ENCODE measurements at places on chromosomes 12 and 14.

DNA sequence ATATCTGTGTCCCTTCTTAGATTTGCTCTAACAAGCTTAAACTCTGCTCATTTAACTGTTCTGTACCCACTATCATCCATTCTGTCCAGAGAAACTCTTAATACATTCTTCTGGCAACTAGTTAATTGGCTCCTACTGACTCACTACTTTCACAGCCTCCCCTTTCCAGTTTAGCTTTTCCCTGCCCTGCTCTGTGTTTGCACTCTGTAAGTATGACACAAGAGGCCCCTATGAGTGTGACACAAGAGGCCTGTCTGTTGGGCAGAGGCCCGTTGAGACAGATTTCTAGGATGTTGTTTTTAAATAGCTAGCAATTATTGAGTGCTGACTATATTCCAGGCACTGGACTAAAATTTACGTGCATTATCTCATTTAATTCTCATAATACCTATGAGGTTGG, 246.0 kb upstream of the DAAM1 start:
- DNase-seq, result no peak

DNA sequence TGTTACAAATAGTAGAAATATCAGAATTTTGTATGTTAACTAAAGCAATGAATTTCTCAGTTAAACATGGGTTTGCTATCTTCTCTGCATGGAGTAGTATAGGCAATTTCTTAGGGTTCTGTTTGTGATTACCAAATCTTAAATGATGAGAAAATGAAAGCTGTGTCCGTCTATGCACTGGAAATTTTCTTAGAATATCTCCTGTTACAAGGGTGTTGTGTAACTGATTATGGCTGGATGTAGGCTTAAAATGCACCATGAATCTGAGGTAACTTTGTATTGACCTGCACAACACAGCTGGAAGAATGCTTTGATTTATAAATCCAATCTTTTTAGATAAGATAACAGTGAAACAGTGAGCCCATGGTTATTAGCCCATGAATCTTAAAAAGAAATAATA, 17.8 kb downstream of the TRIP11 start:
- no peak for DNase-seq

DNA sequence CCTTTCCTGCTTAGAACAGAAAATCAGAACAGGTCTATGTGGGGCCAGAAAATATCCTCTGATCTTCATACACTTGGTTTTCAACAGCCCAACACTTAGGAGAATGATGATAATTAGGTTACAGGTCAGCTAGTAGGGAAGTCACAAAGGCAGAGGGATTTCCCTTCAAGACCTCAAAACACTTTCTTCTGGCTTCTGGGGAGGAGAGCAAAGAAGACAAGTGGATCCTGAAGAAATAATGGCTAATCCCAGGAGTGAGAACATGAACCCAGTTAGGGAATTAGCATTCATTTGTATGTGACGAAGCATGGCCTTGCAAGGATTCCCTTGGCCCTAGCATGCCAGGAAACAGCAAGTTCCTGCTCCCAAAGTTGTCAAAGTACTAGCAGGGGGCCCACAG, 223.3 kb downstream of the BCAT1 start:
- no peak for DNase-seq

- DNase-seq, result no peak
Observed at GRCh38 chr12:117240081-117240755, 49.9 kb upstream of the FBXO21 start.

DNA sequence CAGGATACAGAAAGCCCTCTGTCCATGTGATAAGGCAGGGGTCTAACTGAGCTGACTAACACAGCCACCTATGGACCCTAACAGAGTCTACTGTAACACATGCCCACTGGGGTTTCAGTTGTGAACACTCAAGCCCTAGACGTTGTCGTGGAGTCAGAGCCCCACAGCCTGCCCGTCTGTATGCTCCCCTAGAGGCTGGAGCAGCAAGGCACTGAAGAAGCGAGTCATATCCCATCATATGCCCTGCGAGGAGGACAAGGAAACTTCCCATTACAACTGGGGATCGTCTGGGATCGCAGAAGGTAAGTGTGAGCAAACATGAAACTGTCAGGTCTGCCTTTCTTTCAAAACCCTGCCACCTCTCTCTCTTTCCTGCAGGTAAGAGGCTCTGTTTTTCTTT, 138.1 kb downstream of the GPR65 start:
- DNase-seq, result no peak

- DNase-seq, result no peak
Observed at GRCh38 chr12:122851820-122852219, 16.6 kb downstream of the HIP1R start.

DNA sequence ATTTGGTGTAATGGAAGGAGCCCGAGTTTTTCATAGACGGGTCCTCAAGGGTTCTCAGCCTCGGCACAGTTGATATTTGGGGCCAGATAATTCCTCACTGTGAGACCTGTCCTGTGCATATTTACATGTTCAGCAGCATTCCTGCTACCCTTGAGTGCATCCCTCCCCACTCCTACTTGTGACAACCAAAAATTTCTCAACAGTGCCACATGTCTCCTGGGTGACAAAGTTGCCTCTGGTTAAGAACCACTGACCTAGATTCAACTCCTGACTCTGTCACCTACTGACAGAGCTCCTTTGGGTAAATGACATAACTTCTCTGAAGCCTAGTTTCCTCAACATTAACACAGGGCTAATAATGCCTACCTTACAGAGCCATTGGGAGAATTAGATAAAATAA, 60.4 kb downstream of the TTC9 start:
- DNase-seq, result no peak

DNA sequence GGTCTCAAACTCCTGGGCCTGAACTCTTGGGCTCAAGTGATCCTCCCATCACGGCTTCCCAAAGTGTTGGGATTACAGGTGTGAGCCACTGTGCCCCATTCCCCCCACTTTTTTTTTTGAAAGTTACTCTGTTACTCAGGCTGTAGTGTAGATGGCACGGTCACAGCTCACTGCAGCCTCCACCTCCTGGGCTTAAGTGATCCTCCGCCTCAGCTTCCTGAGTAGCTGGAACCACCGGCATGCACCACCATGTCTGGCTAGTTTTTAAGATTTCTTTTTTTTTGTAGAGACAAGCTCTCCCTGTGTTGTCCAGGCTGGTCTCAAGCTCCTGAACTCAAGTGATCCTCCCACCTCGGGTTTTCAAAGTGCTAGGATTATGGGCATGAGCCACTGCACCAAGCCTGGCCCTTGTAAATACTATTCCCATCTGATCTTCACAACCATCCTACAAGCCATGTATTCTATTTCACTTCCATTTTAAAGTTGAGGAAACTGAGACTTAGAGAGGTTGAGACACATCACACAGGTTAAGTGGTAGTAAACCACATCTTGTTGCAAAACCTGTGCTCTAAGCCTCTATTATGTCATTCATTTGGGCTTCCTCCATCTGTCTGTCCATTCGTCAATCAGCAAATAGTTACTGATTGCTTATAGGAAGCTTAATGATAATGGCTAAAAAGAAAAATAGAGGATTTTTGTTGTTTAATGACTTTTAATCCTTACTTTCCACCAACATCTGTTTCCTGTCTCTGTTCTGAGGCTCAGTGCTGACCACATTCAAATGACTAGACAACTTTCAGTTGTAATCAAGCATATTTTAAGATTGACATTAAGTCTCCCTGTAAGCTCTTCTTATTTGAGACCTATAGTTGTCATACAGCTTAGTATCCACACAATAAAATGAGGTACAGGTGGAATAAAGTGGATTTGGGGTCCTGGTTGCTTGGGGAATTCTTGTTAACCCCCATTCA, 9.2 kb downstream of the ASCL4 start:
- no peak for DNase-seq

DNA sequence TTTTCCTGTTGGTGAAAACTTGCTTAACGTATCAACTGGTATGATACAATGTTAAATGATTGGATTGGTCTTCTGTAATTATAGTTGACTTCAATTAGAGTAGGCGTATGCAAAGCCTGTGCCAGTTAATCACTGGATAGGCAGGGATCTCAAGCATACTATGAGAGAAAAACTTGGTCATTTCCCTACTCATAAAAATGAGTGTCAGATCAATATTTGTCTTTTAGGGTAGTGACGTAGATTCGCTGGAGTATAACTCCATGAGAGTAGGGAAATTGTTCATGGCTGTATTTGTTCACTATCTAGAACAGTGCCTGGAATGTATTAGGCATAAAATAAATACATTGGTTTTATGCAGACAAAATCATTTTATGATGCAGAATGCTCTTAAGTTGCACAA, 28.6 kb downstream of the NAA30 start:
- DNase-seq, result no peak

- DNase-seq, result peak; percentile 59
Observed at GRCh38 chr12:42588524-42589464, 752 bp downstream of the PRICKLE1 start.

GRCh38 chr14:95262511-95262891, 57.2 kb downstream of the CLMN start:
- DNase-seq, result no peak

DNA sequence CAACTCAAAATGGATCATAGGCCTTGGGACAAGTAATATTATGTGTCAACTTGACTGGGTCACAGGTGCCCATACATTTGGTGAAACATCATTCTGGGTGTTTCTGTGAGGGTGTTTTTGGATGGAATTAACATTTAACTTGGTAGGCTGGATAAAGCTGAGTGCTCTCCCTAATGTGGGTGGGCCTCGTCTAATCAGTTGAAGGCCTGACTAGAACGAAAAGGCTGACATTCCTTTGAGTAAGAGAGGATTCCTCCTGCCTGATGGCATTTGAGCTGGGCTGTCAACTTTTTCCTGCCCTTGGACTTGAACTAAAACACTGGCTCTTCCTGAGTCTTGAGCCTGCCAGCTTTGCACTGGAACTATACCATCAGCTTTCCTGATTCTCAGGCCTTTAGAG, 93.4 kb upstream of the ESRRB start:
- no peak for DNase-seq

GRCh38 chr14:96246539-96246847, 9.5 kb upstream of the BDKRB1 start:
- DNase-seq, result no peak

GRCh38 chr12:69170293-69170692, 69.1 kb upstream of the CPSF6 start:
- DNase-seq, result no peak

- no peak for DNase-seq
Observed at GRCh38 chr14:59782760-59783159, 87.8 kb downstream of the RTN1 start.

DNA sequence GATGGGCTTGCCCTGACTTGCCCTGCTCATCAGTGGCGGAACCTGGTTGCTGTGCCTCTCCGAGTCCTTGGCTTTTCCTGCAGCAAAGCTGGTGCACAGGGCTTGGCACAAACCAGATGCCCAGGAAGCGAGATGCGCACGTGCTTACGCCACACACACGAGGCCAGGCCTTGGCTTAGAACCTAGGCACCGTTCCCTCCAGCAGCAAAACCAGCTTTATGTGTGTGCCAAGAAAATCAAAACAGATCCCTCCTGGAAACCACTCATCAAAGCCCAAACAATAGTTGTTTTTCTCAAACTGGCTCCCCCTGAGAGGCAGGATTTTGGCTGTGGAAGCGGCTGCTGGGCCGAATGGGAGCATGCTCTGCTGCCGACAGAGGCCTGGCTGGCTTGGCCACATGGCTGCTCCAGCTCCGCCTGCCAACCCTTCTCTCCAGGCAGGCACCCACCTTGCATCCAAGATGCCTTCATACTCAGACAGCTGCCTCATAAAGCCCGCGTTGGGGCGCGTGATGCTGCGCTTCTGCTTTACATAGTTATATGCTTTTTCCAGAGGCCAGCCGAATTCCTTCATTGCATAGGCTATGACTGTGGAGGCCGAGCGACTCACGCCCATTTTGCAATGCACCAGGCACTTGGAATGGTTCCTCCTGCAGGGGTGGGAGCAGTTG, 58.7 kb downstream of the SSH1 start:
- no peak for DNase-seq

GRCh38 chr14:65150898-65151608, 48.7 kb upstream of the MAX start:
- DNase-seq, result no peak

- no peak for DNase-seq
Observed at GRCh38 chr12:126636821-126637220, 1571.6 kb downstream of the AACS start.

DNA sequence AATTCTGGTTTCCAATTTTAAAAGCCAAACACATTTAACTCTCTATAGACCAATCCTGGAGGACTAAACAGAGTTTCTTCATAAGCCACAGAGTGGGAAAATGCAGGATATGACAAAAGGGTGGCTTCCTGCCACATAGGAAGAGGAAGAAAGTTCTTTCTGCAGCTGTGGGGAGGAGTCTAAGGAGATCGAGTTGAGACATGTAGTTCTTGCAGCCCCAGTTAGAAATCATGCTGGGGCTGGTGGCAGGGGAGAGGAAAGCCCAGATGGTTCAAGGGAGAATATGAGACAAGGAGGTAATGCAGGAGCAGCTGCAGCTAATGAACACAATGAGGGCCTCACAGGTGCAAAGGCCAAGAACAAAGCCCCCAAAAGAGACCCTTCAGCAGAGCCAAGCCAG, 85.0 kb upstream of the ARID2 start:
- no peak for DNase-seq

GRCh38 chr14:81971911-81972310, 438.3 kb upstream of the SEL1L start:
- no peak for DNase-seq

GRCh38 chr14:78154827-78155226, 15.3 kb upstream of the NRXN3 start:
- DNase-seq, result no peak

DNA sequence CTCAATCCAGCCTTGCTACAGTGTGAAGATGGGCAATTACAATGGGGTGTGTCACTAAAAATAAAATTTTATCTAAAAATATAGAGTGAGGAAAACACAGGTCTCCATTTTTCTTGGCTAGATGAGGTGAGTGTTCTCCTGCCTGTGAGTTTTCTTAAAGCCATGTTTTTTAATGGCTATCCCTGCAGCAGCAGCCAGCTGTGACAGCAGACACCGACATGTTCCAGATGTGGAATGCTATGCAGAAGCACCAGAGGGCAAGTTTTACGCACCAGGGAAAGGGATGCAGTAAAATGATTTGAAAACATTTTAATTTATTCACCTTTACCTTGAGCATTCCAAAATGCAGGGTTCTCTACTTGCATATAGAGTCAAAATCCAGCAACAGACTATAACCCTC, 577.0 kb upstream of the STXBP6 start:
- DNase-seq, result no peak

- no peak for DNase-seq
Observed at GRCh38 chr14:34453226-34453625, 8.8 kb downstream of the SPTSSA start.

- DNase-seq, result no peak
Observed at GRCh38 chr12:110007881-110008280, 8.7 kb downstream of the ANKRD13A start.
